H1 (cell line): ENCODE measurements at places on chromosomes 2 and 18. TPM values are rescaled to one million over a fixed set of nuclear protein-coding genes. Genes with fewer than 3 reads are reported as not detected.

Gene PCARE
- total RNA-seq, result not detected in 2 replicates

Gene EGR4
- total RNA-seq, result 0.20 TPM in 1 of 2 replicates, not detected in the other

Gene CYBRD1
- total RNA-seq, result 12.6 and 14.9 TPM in 2 replicates

Gene SLC9A4
- total RNA-seq, result not detected in 2 replicates

GRCh38 chr18:70429847-70430500 lies 141.1 kb downstream of the SOCS6 start:
- no peak for DNase-seq
- H3K4me1 ChIP-seq, result no peaks in the 10 kb centered on the region; the same call in 1 of the 2 replicates
- no peaks in the 10 kb centered on the region for H3K36me3 ChIP-seq
- no peak overlapping the region for H3K4me3 ChIP-seq
- H3K27ac ChIP-seq, result no peak overlapping the region

- no peak for DNase-seq
- H3K4me3 ChIP-seq, result no peak overlapping the region
- H3K4me1 ChIP-seq, result no peaks in the 10 kb centered on the region
- no peaks in the 10 kb centered on the region for H3K36me3 ChIP-seq
These were observed 130.5 kb upstream of the NOSTRIN start for GRCh38 chr2:168671932-168672331.

DNA sequence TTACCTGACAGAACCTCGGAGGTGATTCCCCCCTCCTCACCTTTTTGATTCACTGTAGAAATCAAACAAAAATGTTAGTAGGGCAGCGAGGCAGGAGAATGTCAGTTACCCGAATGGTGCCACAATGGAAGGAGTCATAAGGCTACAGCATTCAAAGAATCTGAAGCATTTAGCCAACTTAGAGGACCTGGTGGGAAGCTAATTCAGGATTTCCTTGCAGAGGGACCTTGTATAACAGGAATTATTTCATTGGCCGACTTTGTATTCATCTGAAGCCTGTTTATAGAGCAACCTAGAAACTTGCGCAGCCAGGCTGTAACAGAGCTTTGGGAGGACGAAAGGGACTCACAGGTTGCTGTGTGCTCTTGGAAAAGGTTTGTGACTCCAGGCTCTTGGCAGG lies 129.1 kb upstream of the MMADHC start:
- no peaks in the 10 kb centered on the region for H3K36me3 ChIP-seq
- no peaks in the 10 kb centered on the region for H3K27me3 ChIP-seq
- no peak overlapping the region for H3K4me3 ChIP-seq
- peaks cover 2% of the 10 kb centered on the region; the same call in 1 of the 2 replicates for H3K4me1 ChIP-seq

DNA sequence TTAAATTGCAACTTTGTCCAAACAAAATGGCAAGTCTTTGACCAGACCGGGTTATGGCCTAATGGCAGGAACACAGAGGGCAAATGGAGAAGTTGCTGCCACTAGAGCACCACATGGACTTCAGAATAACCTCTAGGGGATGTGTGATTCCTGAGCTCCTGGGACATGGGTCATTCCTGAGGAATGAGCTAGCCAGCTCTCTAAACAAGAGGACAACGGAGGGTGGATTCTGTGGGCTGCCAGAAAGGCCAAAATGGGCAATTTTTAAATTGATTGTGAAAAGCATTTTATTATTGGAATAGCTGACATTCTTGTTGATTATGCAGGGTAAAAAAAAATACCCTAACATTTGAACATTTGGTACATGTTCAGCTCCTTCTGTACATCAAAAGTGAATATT lies 109.8 kb upstream of the FZD5 start:
- H3K27ac ChIP-seq, result no peak overlapping the region
- no peaks in the 10 kb centered on the region for H3K27me3 ChIP-seq
- no peaks in the 10 kb centered on the region for H3K36me3 ChIP-seq
- DNase-seq, result no peak

GRCh38 chr2:145299368-145299767 lies 779.4 kb upstream of the ZEB2 start:
- H3K4me1 ChIP-seq, result no peaks in the 10 kb centered on the region
- H3K27ac ChIP-seq, result no peak overlapping the region
- no peak for DNase-seq
- no peaks in the 10 kb centered on the region for H3K36me3 ChIP-seq
- no peak overlapping the region for H3K4me3 ChIP-seq
- H3K27me3 ChIP-seq, result no peaks in the 10 kb centered on the region

DNA sequence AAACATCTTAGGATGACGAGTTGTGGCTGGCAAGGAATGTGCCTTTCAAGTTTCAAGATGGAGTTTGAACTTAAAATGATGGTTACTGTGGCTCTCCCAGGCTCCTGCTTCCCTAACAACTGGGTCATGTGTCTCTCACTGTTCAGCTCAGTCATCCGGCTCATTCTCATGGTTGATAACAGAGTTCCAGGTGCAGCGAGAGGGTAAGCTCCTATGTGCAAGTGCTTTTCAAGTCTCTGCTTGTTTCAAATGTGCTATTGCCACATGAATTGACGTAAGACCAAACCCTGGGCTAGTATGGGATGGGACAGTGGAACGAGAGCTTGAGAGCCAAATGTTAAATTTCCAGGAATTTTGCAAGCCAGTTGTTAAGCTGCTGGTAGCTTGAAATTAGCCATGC lies 19.5 kb upstream of the PUM2 start:
- H3K36me3 ChIP-seq, result no peaks in the 10 kb centered on the region
- H3K27me3 ChIP-seq, result no peaks in the 10 kb centered on the region; the same call in 1 of the 2 replicates

GRCh38 chr2:30511122-30512083 lies 64.4 kb downstream of the LCLAT1 start:
- peaks cover 19% of the 10 kb centered on the region for H3K4me1 ChIP-seq
- H3K36me3 ChIP-seq, result no peaks in the 10 kb centered on the region
- H3K4me3 ChIP-seq, result no peak overlapping the region
- no peak for DNase-seq

DNA sequence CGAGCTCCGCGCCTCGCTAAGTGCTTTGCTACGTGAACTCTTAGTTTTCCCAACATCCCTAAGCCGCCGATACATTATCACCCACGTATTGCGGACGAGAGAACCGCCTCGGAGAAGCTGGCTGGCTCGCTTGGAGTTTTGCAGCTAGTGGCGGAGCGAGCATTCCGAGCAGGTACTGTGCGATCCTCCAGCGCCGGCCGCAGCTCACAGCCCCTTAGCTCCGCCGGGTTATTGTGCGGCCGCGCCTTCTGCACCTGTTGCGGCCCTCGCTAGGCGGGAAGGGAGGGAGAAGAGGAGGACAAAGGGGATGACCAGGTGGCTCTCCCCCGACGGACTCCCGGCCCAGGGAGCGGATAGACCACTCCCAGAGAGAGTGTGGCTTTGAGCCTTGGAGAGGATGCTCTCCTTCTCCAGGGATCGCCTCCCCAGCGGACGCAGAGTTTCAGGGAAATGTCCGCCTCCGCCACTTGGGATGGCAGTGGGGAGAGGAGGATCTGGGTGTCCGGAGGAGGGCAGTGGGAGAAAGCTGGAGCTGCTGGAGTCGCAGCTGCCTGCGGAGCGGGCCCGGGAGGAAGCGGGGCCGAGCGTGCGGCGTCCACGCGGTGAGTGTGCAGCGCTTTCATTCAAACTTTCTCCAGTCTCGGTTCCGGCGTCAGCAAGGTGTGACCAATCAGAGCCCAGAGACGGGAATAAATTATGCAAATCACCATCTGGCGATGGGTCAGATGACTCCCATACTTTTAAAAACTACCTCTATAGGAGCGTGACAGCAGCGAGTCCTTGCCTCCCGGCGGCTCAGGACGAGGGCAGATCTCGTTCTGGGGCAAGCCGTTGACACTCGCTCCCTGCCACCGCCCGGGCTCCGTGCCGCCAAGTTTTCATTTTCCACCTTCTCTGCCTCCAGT lies at the start of gene LIPG:
TSS of gene LIPG (plus strand) at position 769 of the 905 bp plus-strand sequence. CDS start 252 bp downstream, outside the sequence.
- peak within 1 kb of the TSS; percentile 57 for H3K4me3 ChIP-seq
- H3K4me1 ChIP-seq, result peaks cover 5% of the 10 kb centered on the region
- H3K27ac ChIP-seq, result peak within 1 kb of the TSS; percentile 57; the same call in 1 of the 2 replicates
- peak; percentile 81 for DNase-seq

DNA sequence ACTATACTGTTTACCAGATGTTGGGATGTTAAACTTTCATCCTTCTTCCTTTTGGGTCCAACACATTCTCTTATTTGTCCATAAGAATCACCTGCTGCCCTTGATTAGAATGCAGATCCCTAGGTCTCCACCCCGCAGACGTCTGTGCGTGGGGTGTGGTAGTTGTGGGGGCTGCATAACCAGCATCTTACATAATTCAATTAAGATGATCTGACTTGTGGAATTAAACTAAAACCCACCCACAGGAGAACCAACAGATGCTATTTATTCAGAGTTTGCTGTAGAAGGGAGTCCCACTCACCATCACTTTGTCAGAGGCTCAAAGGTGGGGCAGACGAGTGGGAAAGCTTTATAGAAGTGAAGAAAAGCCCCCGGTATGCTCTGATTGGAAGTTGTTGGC lies 1.6 kb upstream of the KLHL23 start:
- DNase-seq, result peak; percentile 30
- no peak overlapping the region for H3K27ac ChIP-seq
- no peaks in the 10 kb centered on the region; the same call in 1 of the 2 replicates for H3K4me1 ChIP-seq
- no peaks in the 10 kb centered on the region for H3K36me3 ChIP-seq
- no peaks in the 10 kb centered on the region; the same call in 1 of the 2 replicates for H3K27me3 ChIP-seq
- H3K4me3 ChIP-seq, result no peak overlapping the region

- no peak overlapping the region; the same call in 1 of the 2 replicates for H3K27ac ChIP-seq
- H3K27me3 ChIP-seq, result no peaks in the 10 kb centered on the region
- H3K36me3 ChIP-seq, result peaks cover 2% of the 10 kb centered on the region; the same call in 1 of the 2 replicates
- H3K4me3 ChIP-seq, result peak overlapping the region; percentile 73
- no peak for DNase-seq
- no peaks in the 10 kb centered on the region for H3K4me1 ChIP-seq
These were observed 695 bp downstream of the RBFA start for GRCh38 chr18:80034852-80035406.
